AG04450 (cell line): ENCODE measurements at places on chromosomes 3 and 15.

DNA sequence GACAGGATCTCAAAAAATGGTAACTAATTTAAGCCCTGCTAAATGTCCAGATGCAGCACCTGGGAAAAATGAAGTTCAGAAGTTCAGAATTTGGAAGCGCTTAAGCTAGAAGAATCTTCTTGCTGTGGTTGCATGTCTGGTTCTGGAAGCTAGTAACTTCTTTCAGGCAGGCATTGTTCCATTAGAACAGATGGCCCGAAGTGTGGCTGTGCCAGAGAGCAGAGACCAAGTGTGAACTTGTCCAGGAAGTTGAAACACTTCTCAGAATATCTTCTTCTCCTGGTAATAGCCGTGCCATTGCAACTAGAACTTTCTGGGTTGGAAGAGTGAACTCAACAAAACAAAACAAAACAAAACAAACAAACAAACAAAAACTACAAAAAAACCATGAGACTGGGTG is 80.0 kb downstream of the MITF start:
- no peak for DNase-seq

DNA sequence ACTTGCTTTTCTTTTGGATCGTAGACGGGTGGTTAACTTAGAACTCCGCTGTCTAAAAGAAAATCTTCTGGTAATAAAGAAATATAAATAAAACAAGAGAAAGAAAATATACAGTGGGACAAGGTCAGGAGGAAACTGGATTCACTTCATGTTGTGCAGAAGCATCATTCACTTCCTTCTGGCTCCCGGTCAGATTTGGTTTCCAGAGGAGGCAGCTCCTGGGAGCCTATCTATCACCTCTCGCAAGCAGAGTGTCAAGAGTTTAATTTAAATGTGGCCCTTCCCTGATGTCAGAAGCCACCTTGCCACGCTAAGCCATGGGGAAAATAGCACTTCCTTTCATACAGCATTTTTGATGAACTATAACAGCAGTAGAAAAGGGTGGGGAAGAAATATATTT is 139.1 kb downstream of the NSMCE3 start:
- no peak for DNase-seq

- DNase-seq, result no peak
Observed at GRCh38 chr3:70984776-70985482, 598.6 kb downstream of the FOXP1 start.

GRCh38 chr15:93072411-93073394 is 16.3 kb downstream of the RGMA start:
- no peak for DNase-seq

DNA sequence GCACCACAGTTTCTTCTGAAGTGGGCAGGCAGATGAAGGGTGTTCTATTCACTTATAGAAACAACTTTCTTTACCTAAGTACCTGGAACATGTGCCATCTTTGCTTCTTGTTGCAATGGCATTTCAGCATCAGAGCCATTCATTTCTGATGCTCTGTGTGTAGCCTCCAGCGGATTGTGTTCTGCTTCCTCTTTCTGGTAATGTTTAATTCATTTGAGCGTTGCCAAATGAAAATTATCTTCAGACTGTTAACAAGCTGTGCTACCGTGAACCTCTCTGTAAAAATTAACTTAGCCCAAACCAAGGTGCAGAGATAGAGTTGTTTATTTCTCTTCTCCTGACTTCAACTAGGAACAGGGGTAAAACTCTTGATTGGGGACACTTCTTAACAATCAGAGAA is 302.0 kb downstream of the EDEM1 start:
- DNase-seq, result no peak

DNA sequence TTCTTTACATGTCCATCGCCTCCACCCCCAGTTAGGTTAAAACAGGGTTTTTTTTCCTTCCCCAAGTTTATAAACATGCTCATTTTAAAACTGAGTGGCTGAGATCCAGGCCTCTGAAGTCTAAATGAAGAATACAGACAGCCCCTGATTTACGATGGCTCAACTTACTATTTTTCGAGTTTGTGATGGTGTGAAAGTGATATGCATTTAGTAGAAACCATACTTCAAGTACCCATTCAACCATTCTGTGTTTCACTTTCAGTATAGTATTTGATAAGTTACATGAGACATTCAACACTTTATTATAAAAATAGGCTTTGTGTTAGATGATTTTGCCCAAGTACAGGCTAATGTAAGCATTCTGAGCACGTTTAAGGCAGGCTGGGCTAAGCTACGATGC is 30.5 kb upstream of the GNB5 start:
- DNase-seq, result no peak

DNA sequence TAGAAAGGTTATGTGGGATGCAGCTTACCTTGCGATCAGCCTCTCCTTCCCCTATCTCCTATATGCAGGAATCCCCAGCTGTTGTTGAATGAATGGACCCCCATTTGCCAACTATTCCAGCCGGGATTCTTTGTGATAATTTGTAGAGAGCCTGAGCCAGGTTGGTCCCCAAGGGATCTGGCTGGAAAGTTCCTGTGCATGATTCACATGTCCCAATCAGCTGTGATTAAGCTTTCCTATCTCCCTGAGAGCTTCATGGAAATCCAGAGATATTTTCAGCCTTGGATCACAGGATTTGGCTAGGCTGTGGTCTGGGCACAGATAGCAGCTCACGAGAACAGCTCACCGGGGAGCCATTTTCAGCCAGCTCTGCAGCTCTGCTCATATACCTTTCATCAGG is 76.7 kb downstream of the ARNT2 start:
- DNase-seq, result peak; percentile 74

- DNase-seq, result no peak
Observed at GRCh38 chr3:27500035-27500434, 15.9 kb upstream of the SLC4A7 start.

DNA sequence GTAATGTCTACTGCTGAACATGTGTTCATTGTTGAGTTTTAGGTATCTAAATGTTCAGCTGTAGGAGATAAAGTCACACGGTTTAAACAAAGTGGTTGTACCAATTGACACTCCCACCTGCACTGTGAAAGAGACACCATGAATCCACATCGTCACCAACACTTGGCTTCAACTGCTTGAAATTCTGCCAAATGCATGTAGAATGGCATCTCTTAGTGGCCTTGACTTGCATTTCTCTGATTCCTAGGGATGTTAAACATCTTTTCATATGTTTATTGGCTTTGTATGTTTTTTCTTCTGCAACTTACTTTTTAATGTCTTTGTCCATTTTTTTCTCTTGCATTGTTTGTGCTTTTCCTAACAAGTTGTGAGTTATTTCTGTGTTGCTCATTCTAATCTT is 43.4 kb downstream of the RPLP1 start:
- no peak for DNase-seq

- peak; percentile 43 for DNase-seq
Observed at GRCh38 chr3:127775398-127776109, 46.8 kb downstream of the MGLL start.

- DNase-seq, result no peak
Observed at GRCh38 chr3:15102256-15102655, 3.3 kb upstream of the RBSN start.

DNA sequence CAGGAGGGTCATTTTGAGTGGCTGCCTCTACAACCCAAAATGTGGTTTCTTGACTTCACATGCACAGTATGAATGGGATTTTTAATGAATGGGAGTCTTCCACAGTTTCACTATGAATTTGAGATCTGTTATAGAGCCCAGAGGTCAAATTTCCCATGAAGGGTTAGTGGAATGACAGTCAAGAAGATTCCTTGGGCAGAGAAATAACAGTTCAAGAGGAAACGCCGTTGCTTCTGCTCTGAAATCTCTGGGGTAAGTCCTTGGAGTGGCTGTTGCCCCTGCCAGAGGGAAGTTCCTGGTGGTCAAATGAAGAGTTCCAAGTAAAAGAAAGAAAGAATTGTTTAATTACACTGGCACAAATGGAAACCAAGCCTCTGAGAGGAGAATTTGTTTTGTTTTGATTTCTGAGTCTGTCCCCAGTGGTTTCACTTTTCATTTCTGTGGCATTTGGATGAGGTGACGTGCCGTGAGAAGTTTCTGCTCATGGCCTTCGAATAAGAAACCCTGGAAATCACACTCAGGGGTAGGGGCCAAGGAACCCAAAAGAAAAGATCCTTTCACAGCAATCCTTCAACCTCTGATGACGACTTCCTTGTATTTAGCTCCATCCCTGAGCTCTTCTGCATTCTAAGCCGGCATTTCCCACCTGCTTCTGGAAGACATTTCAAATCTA is 77.5 kb upstream of the IL12A start:
- DNase-seq, result no peak

DNA sequence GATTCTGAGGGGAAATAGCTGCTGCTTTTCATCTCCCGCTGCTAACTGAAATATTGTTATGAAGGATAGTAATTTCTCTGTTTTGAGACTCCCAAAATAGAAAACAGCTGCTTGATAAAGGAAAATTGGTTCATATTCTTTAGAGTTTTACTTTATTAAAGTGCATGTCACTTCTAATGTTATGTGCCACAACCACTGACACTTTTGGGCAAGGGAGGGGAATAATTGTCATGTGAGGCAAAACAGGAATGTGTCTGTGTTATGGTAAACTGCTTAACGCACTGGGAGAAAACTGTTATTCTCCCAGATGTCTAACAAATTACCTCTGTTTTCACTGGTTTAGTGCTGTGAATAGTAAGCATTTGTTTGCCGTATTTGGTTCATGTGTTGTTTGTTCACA is 201.6 kb downstream of the PDZRN3 start:
- no peak for DNase-seq

GRCh38 chr15:64146041-64146440 is 5.5 kb upstream of the SNX22 start:
- no peak for DNase-seq

DNA sequence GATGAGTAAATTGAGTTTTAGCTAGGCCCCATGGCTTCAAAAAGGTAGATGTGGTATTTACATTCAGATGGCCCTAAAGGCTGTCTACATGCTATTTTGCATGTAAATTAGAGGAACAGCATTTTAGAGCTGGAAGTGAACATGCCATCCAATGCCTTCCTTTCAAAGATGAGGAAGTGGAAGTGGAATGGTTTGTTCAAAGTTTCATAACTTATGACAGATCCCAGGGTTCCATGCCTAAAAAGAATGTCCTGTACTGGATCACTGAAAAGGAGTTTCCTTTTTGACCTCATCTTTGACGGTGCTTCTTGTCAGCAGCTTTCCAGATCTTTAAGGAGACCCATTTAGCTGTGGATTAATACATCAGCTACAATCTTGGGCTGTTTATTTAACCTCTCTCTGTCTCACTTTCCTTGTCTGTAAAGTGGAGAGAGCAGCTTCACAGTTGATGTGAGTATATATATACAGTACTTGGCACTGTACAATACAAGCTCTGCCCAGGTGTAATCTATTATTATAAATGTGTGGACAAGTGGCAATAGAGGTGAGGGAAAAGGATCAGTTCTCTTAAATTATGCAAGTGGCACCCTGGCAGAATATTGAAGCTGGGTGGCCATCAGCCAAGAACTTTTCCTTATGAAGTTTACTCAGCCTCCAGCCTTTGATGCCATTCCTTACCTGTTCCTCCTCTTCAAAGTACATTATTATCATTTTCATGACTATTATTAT is 68.7 kb upstream of the GOLGA8B start:
- DNase-seq, result no peak

GRCh38 chr3:172370419-172370818 is 77.8 kb downstream of the GHSR start:
- DNase-seq, result no peak

GRCh38 chr3:153768561-153769469 is 352.4 kb upstream of the ARHGEF26 start:
- peak; percentile 20 for DNase-seq

DNA sequence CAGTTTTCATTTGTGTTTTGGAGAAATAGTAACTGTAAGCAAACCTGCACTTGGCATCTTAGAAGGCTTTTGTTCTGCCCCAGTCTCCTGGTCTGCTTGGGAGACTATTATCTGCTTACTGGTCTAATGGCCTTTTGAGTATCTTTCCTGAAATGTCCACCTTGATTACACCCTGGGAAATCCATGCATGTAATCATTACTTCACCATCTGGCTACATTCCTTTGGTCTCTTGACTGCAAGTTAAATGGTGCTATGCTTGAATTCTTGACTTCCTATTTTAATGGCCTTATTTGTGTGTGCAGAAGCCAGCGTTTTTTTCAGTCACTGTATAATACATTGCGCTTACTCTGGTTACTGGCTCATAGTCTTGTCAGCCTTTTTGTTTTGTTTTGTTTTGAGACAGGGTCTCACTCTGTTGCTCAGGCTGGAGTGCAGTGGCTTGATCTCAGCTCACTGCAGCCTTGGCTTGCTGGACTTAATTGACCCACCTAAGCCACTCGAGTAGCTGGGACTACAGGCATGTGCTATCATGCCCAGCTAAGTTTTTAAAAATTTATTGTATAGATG is 30.0 kb downstream of the CHD2 start:
- DNase-seq, result no peak

GRCh38 chr15:77748078-77749064 is 115.7 kb upstream of the LINGO1 start:
- no peak for DNase-seq

- DNase-seq, result no peak
Observed at GRCh38 chr15:82945326-82945725, 7.2 kb downstream of the HOMER2 start.

DNA sequence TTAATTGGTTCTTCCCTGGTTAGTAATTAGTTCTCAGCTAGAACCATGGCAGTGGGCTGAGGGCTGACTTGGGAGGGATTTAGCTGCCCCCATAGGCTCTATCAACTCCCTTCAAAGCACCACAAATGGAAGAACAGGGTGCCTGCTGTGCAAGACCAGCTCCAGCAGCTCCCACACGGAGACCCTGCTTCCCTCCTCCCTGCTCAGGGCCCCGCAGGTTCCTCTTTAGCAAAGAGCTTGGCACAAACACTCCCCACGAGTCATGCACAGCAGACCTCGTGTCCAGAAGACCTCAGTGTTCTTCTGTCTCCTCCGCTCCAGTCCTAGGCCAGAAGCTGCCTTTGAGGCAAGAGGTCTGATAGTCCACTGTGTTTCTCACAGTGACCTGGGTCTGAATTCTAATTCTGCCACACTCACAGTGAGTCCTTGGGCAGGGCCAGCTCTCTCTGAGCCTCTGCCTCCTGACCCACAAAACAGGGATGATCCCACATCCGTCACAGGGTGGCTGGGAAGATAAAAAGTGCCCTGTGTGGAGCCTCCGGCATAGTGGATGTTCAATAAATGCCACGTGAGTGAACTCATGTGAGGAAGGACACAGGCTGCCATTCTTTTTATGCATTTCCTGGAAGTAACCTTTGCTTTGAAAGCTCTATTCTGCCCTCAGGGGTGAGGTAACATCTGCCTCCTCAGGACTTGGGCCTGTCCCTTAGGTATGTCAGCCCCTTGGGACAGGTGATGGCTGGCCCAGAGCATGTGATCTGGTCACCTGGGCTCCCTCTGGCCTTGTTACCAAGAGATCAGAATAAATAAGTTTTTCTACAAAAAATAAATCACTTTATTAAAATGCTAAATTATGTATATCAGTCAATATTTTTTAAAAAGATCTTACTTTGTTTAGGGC is 7.6 kb downstream of the RAB6B start:
- DNase-seq, result no peak
